Stimulated activated CD4-positive, alpha-beta T cell treated with anti-CD3 and anti-CD28 coated beads, Interleukin-15, amount 100 ng/mL, for 1 hour (primary cell): ENCODE measurements at places on chromosomes 12 and 14.

DNA sequence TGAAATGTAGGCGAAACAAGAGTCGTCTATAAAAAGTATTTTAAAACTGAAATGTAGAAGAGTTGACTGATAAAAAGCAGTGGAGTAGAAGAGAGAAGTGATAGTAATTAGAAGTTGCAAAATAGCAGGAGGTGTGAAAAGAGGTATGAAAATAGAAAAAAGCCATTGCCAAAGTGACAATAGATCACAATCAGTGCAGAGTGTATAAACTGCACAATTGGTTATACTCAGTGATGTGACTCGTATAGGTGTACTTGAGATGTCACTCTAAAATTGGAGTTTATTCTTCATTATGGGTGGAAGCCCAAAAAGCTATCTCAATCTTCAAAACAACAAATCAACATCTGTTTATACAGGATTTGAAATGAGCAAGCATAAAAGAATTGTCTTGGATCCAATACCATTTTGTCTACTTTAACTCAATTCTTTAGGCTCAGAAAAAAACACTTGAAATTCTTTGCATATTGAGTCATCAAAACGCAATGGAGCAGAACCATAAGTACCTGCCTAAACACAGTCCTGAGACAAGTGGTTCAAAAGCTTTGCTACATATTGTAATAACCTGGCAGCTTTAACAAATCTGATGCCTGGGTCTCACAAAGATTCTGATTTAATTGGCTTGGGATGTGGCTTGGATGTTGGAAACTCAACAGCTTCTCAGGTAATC lies 8.8 kb downstream of the IKBIP start:
- no peak for DNase-seq

DNA sequence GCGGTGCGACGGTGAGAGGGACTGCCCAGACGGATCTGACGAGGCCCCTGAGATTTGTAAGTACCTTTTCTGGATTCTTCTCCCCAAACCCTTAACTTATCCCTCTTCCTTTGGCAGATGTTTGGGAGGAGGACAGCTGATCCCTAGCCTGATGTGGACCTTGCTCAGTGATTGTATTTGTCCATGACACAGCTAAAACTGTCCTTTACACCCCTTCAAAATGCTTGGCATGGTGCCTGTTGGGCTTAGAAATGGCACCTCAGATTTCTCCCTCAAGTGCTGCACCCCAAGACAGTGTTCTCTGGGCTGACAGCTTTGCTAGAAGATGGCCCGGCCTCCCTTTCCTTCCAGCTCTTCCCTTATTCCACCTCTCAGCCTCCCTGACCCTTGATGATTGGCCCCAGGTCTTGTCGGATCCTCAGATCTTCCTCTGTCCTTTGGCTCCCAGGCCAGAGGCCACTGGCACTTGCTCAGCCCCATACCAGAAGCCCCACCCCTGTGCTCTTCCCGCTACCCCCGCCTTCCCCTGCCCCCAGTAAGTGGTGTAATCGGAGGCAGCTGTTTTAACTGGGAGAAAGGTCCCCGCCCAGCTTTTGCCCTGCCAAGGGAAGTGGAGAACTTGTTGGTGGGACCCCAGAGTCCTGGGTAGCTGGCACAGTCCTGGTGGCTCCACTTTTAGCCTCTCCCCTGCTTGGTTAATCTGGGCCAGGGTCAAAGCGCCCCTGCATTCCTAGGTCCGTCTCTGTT lies 8.7 kb downstream of the LRP1-AS start:
- no peak for DNase-seq

DNA sequence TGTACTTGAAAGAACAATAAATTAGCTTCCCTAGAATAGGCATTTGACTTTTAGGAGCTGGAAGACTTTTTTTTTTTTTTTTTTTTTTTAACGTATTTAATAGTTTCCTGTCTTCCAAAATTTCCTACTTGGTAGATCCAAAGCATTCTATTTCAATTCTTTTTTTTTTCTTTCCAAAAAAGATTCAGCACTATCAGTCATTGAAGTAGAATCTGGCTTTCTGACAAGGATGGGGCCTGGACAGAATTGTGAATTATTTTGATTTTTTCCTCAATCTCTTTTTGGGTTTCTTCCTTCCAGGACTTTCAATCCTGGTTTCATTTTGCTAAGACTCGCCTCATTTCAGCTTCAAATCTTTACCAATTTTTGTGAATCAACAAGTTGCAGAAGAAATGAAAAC lies 21.2 kb downstream of the GNG2 start:
- no peak for DNase-seq

GRCh38 chr14:35189422-35189821 lies 67.1 kb downstream of the PRORP start:
- no peak for DNase-seq

GRCh38 chr12:96471368-96472050 lies 17.9 kb upstream of the CFAP54 start:
- DNase-seq: no peak

DNA sequence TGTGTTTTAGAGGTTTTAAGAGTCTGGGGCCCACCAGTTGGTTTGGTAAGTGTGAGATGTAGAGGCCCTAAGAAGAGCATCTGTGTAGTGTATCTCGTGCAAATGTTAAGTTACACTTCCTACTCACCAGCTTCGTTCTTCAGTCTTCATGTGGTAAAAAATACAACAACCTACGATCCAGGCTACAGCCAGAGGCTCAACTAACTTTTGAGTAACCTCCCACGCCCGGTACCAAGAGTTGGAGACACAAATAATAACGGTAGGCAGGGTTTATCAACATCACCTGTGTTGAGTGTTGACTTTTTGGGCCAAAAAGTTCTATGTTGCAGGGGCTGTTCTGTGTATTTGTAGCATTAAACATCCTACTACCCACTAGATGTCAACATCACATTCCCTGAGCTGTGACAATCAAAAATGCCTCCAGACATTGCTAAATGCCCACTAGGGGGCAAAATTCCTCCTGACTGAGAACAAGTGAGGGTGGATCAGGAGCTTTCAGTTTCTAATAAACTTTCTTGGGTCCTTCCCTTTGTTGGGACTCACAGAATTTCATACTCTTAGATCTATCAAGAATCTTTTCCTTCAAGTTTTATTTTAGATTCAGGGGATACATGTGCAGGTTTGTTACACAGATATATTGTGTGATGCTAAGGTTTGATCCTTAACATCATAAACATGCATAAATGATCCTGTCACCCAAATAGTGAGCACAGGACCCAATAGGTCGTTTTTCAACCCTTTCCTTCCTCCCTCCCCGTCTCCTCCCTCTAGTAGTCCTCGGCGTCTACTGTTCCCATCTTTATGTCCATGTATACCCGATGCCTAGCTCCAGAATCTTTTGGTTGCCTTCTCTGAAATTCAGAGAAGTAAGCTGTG lies 94.7 kb downstream of the SLC2A13 start:
- DNase-seq: peak; percentile 11

DNA sequence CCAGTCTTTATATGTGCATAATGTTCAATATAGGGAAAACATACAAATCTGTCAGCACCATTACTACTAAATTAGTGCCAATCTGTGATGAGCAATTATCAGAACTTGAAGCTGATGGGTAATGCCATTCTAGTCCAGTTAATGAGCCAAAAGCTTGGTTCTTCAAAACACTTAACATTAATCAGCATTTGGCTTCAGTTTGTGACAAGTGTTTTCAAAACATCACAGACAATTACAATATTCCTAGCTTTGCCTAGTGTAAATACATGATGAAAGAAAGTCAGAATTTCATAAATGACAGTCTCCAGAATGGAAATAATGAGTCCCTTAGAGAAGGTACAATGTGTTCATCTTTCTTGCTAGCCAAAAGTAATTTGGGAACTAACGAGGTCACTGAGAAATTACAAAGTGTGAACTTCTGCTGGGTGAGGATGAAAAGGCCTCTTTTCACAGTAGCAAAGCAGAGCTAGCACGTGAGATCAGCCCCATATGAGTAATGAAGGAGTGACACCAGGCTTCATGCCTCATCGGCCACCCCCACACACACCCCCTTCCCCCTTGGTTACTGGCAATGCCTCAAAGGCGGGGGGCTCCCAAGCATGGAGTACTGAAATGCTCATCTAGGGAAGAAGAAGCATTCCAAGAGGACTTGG lies 180.6 kb upstream of the EEA1 start:
- DNase-seq: no peak

GRCh38 chr12:108650083-108650482 lies 16.4 kb upstream of the SELPLG start:
- no peak for DNase-seq

- DNase-seq: no peak
Measured at GRCh38 chr12:106980944-106981343, 6.0 kb downstream of the MTERF2 start.

DNA sequence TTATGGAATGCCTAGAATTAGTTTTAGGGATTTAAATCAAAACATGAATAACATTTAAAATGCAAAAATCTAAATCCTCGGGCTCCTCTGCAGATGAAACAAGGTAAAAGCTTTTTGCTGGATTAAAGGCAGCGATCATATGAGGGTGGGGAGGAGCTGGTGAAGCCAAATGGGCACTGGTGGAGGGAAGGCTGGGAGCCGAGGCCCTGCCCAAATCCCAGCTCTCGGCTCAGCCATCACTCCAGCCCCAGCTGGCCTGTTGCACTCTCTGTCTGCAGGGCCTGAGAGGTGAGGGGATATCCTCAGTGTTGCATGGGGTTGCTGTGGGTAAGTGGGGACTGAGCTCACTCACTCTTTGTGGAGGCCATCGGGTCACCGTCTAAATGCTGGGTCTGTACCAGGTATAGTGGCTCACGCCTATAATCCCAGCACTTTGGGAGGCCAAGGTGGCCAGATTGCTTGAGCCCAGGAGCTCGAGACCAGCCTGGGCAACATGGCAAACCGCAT lies 28.6 kb downstream of the CALM1 start:
- no peak for DNase-seq

- no peak for DNase-seq
Measured at GRCh38 chr12:90695415-90695814, 259.6 kb downstream of the CCER1 start.

DNA sequence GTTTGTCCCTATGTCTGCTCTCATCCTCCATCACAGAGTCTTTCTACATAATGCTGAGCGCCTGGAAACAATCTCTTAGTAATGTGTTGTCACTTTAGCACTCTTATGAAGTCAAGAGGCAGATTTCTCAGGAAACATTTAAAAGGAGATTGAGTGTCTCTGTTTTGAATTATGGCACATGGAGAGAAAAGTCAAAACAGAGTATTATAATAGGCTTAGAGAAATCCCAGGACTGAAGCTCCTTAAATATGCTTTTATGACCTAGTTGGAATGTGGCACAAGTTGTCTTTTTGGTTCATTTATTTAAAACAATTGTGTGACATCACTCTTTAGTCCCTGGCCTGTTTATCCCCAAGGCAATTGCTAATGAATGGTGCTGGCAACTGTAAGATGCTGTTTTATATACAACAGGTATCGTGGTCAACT lies 117.8 kb upstream of the HIF1A start:
- DNase-seq: no peak

DNA sequence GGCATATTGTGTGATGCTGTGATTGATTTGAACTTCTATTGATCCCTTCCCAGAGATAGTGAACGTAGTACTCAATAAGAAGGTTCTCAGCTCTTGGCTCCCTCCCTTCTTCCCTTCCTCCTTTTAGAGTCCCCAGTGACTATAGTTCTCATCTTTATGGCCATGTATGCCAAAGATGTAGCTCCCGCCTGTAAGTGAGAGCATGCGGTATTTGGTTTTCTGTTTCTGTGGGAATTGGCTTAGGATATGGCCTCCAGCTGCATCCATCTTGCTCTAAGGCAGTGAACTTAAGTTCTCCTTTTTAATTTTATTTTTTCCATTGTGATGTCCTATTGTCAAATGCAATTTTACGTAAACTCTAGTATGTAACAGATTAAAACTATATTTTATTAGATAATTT lies 109.5 kb downstream of the AEBP2 start:
- no peak for DNase-seq
